ENCODE measurements at places on chromosomes 2 and 18.

GRCh38 chr2:136378712-136379595, 261.0 kb upstream of the CXCR4 start:
- no peak for DNase-seq

DNA sequence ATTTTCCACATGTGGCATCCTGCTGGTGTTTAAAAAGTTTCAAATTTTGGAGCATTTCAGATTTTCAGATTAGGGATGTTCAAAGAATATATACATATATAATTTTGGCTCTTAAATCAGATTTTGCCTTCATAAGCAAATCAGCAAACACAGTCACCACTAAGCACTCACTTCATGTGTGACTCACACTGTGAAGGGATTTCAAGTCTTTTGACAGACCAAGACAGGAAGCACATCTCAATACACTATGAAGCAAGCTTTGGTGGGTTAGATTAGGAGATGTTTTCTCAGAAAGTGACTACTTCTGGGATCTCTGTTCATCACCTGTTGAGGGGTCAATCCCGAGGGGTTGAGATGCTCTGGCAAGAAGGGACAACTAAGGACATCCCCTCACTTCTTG, 227.8 kb upstream of the RBBP8 start:
- no peak for DNase-seq

GRCh38 chr2:126669772-126670171, 13.8 kb downstream of the GYPC start:
- no peak for DNase-seq

DNA sequence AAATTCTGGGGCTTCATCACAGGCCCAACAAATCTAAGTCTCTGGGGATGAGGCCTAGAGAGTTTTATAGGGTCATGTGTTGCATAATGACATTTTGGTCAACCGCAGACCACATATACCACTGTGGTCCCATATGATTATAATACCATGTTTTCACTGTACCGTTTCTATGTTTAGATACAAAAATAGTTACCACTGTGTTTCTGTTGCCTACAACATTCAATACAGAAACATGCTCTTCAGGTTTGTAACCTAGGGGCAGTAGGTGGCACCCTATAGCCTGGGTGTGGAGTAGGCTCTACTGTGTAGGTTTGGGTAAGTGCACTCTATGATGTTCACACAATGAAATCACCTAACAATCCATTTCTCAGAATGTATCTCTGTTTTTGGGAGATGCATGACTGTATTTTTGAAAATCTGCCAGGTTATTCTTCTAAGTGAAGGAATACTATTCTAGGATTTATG, 485.2 kb downstream of the PTPRM start:
- DNase-seq = no peak

DNA sequence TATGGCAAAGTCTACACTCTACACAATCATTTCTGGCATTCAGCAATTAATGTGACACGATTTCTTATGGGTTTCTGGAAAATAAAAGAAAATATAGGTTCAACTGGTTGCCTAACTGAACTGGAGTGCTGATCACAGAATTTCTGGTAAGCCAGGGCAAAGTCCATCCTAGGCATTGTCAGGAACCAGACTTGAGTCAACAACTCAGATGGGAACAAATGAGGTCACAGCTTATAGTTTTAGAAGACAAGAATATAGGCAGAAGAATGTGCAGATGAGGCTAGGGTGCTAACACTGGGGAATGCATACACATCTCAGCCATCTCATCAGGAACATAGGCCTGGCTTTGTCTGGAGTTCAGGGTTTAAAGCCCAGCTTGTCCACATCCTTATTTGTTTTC, 317.2 kb upstream of the ID2 start:
- no peak for DNase-seq

DNA sequence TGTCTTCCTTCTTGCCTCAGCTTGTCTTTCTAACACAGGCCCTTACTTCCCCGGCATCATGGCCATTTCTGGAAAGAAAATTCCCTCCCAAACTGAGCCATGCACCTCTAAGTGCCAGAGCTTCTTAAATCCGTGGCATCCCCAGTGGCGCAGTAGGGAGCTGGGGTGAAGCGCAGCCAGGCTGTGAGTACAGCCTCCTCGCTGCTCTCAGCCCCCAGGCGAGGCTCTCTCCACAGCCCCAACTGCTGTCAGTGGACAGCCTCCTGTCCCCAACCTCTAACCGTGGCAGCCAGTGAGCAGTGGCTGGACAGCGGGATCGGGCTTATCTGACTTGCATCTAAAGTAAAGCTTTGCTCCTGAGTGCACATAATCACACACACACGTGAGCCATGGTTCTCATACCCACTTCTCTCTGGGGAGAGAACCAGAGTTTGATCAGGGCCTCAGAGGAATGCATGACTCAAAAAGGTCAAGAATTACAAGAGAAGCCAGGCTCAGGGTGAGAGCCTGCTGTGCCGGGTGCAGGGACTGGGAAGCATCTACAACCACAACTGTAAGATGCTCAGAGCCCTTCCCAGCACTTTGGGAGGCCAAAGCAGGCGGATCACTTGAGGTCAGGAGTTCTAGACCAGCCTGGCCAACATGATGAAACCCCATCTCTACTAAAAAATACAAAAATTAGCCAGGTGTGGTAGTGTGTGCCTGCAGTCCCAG, 50.7 kb downstream of the SFXN5 start:
- no peak for DNase-seq

DNA sequence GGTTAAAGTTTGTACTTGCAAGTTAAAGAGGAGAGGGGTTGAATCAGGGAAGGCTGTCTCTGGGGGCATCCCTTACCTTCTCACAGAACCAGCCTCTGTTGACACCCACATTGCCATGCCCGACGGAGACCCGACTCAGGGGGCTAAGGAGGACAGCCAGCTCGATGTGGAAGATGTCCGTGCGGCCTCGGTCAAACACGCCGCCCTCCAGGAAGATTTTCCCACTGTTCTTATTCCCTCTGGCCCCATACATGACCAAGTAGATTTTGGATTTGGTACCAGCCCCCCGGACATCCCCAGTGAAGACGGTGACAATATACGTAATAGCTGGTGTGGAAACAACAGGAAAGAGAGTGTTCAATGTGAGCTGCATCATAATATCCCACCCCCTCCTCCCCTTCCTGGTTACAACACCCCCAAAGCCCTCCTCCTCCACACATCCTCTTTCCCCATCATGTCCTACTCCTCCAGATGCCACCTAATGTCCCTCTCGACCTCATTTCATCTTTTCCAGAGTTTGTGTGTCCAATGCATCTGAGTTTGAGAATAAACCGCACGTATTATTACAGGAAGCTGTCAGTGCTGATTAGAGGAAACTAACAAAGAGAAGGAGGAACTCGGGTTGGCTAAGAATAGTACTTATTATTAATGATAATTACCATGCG, 55.7 kb downstream of the LOXHD1 start:
- no peak for DNase-seq

DNA sequence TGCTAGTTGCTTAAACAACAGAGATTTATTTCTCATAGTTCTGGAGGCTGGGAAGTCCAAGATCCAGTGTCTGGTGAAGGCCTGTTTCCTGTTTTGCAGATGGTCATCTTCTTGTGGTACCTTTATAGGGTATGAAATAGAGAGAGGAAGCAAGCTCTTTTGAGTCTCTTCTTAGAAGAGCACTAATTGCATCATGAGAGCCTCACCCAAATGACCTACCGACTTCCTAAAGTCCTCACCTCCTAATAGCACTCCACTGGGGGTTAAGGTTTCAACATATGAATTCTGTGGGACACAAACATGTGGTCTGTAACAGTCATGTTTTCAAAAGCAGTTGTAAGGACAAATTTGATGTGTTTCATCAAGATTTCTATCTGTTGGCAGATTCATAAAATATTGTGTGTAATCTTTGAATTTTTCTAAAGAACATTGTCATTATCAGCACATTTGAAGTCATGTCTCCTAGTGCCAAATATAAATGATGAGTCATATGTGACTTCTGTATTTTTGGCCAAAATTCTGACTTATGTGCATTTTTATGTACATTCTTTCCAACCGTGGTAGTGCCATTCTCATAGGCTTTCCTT, 45.3 kb downstream of the CD28 start:
- DNase-seq = no peak

GRCh38 chr2:191637182-191638078, 40.5 kb upstream of the NABP1 start:
- DNase-seq = no peak

DNA sequence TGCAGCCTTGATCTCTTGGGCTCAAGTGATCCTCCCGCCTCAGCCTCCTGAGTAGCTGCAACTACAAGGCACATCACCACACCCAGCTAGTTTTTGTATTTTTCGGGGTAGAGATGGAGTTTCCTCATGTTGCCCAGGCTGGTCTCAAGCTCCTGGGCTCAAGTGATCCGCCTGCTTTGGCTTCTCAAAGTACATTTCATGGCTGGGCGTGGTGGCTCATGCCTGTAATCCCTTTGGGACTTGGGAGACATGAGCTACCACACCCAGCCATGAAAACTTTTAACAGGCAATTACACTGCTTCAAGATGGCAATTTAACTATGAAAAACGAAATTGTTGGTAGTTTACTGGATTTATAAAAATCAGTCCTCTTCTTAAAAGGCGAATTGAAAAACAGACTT, 69.7 kb downstream of the MEP1B start:
- DNase-seq = no peak

- DNase-seq = no peak
Measured at GRCh38 chr2:159129269-159129668, 157.2 kb downstream of the WDSUB1 start.

DNA sequence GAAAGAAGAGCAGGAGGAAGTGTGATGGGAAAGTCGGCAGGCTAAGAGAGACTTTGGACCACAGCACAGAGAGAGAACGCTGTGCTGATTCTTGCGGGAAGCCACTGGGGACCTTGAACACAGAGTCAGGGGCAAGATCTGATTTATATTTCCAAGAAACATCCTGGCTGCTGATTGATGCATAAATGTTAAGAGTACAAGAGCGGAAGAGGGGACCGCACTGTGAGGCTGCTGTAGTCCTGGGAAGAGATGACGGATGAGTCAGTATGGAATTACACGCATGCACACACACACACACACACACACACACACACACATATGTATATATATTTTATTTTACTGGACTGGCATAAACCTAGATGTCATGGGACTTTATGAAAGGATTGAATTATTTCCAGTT, 865.6 kb upstream of the ID2 start:
- DNase-seq = no peak

- DNase-seq = no peak
Measured at GRCh38 chr2:118119158-118119727, 31.0 kb downstream of the INSIG2 start.

- DNase-seq = no peak
Measured at GRCh38 chr2:8575834-8576423, 105.9 kb upstream of the ID2 start.

DNA sequence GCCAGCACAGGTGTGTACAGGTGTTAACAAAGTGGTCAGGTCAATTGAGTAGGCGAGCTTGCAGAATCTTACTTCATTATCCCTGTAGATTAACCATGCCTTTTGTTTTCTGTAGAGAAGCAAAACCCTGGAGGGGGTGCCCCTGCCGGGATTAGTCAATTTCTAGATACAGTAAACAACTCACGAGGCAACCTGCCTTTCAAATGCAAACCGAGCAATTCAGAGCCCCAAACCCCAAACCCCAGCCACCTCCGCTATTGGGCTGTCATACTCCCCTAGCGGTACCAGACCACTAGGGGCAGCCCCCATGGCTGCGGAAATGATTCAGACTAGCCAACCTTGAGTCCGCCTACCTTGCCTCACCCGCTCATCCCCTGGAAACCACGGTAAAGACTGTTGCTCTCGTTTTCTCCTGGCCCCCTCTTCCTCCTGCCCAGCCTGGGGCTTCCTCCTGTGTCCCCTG, 61.4 kb upstream of the KIF5C start:
- DNase-seq = no peak

GRCh38 chr2:177501186-177501585, 108.6 kb downstream of the AGPS start:
- no peak for DNase-seq

DNA sequence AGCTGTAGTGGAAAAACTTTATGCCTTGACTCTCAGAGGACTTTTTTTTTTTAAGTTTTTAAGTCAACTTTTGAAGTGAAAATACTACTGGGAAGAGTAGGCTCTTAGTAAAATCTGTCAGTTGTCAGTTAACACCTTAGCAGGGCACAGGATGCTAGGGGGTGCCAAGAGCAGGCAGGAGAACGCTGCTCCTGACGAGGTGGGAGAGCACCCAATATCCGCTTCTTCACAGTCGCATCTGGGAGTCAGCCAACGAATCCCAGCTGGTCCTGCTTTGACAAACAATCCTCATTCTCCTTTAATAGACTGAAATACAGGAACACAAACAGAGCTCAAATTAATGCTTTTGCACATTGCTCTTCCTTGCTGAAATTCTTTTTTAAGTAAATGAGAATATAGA, 709.5 kb upstream of the ACVR2A start:
- no peak for DNase-seq

DNA sequence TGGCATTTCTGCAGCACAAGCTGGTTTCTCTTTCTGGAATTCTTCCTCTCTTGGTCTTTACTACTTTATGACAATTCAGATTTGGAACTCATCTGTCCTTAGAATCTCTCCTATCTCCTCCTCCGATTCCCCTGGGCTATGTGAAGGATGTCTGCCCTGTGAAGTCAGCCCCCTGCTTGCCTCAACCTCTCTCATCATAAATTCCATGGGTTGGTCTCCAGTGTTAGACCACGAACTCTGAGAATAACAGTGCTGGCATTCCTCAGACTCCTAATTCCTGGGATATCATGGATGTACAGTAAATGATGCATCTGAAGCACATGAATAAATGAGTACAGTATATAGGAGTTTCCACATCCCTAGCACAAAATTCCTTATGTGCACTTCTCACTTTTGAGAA, 21.0 kb upstream of the CYRIA start:
- DNase-seq = no peak

DNA sequence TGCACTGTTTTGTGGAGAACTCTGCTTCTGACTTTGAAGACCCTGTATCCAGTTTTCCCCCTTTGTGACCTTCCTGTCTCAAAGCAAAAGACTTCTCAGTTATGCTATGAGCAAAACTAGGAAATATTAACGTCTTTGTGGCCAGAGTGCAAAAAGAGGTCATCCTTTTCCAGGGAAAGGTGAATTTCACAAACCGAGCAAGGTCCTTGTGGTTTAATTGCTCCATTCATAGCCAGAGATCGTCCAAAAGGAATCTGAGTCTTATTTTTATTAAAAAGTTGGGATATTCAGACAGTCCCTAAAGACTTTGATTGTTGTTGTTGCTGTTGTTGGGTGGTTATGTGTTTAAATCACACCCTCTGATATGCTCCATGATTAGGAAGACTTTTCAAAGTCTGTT, 77.4 kb downstream of the NAB1 start:
- no peak for DNase-seq

GRCh38 chr18:51350081-51350480, 152.6 kb upstream of the MEX3C start:
- DNase-seq = no peak

- no peak for DNase-seq
Measured at GRCh38 chr18:63148449-63149301, 170.9 kb downstream of the BCL2 start.

- no peak for DNase-seq
Measured at GRCh38 chr18:77004555-77005380, 127.8 kb downstream of the MBP start.

DNA sequence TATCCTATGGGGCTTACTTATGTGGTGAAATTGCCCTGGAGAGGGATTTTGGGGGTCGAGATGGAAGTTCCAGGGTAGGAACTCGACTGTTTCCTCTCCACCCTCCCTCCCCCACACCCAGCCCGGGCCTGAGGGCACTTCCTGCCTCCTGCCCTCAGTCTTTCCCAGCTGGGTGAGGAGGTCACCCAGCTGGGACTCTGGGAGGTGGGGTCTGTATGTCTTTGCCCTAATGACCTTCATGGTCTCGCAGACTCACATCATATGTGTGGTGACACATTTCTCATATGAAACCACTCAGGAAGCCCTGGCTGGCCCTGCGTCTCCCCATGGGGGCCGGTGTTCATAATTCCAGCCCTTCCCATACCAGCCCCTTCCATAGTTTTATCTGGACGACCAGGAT, 12.4 kb downstream of the ATOH8 start:
- no peak for DNase-seq
